Articular chondrocyte of knee joint (primary cell): ENCODE measurements at places on chromosomes 3 and 15. TPM values are rescaled to one million over a fixed set of nuclear protein-coding genes. Genes with fewer than 3 reads are reported as not detected.

The CPN2 gene
- under 0.01 TPM in 1 of 2 replicates, not detected in the other for total RNA-seq

The RAD51 gene
- 2.4 and 4.8 TPM in 2 replicates for total RNA-seq

The CCDC13 gene
- 0.91 and 0.97 TPM in 2 replicates for total RNA-seq

The LRRC34 gene
- total RNA-seq, result 6.1 and 11.1 TPM in 2 replicates

The ACOX2 gene
- total RNA-seq, result 3.2 and 14.2 TPM in 2 replicates

The GPR27 gene
- 0.65 and 0.86 TPM in 2 replicates for total RNA-seq

The TRH gene
- total RNA-seq, result 0.11 and 0.13 TPM in 2 replicates

The SIDT1 gene
- total RNA-seq, result not detected in 2 replicates

The ANKUB1 gene
- total RNA-seq, result not detected in 2 replicates

The NPHP3 gene
- total RNA-seq, result 46.3 and 62.0 TPM in 2 replicates

The ECE2 gene
- total RNA-seq, result not detected in 2 replicates

The P3H2 gene
- 189 and 220 TPM in 2 replicates for total RNA-seq

The MAN2A2 gene
- 8.2 and 9.3 TPM in 2 replicates for total RNA-seq

The HIGD2B gene
- total RNA-seq, result not detected in 2 replicates

The DLG1 gene
- total RNA-seq, result 77.2 and 95.7 TPM in 2 replicates

The ZMAT3 gene
- 28.9 and 48.5 TPM in 2 replicates for total RNA-seq

The LRRC2 gene
- 10.5 and 18.0 TPM in 2 replicates for total RNA-seq

The CCDC9B gene
- 8.5 and 12.5 TPM in 2 replicates for total RNA-seq

The MGLL gene
- total RNA-seq, result 21.6 and 24.0 TPM in 2 replicates
